Cerebellar nuclear complex (tissue), 1 donor: ENCODE measurements at places on chromosomes 1 and 21.

GRCh38 chr21:37682966-37683365, 233.3 kb downstream of the KCNJ6 start:
- no peak for DNase-seq

DNA sequence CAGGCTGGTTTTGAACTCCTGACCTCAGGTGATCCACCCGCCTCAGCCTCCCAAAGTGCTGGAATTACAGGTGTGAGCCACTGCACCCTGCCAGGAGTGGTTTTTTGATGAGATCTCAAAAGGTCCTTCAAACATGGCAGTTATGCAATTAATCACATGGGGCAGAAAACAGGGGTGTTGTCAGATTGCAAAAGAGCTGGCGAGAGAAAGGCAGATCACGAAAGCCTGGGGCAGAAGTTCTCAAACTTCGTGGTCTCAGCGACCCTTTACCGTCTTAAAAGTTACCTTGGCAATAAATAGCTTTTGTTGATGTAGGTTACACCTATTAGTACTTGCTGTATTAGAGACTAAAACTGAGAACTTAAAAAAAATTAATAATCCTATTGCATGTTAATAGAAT, 16.1 kb downstream of the CNR2 start:
- DNase-seq: no peak

- DNase-seq: no peak
Observed at GRCh38 chr1:29836651-29837646, 600.6 kb downstream of the PTPRU start.

- DNase-seq: no peak
Observed at GRCh38 chr21:33753886-33754285, 111.6 kb downstream of the ITSN1 start.

- no peak for DNase-seq
Observed at GRCh38 chr1:90768826-90769225, 51.7 kb upstream of the BARHL2 start.

- DNase-seq: no peak
Observed at GRCh38 chr1:224592636-224593582, 23.2 kb upstream of the CNIH3 start.

- DNase-seq: no peak
Observed at GRCh38 chr1:84297546-84298244, 3.8 kb upstream of the SAMD13 start.

DNA sequence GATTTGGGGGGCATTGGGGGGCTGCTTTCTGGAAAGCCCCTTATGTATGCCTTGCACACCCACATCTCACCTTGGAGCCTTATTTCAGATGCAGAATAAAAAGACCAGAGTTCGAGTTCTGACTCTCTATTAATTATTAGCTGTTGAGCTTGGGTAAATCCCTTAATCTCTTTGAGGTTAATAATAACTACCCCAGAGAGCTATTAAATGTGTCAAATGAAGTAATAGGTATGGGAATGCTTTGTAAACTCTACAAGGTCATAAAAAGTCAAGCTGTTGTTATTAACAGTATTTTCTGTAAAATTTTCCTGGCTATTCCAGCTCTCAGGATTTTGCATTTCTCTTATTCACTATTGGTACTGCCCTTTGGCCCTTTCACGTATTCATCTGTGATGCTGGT, 122.9 kb downstream of the ROR1 start:
- DNase-seq: no peak

DNA sequence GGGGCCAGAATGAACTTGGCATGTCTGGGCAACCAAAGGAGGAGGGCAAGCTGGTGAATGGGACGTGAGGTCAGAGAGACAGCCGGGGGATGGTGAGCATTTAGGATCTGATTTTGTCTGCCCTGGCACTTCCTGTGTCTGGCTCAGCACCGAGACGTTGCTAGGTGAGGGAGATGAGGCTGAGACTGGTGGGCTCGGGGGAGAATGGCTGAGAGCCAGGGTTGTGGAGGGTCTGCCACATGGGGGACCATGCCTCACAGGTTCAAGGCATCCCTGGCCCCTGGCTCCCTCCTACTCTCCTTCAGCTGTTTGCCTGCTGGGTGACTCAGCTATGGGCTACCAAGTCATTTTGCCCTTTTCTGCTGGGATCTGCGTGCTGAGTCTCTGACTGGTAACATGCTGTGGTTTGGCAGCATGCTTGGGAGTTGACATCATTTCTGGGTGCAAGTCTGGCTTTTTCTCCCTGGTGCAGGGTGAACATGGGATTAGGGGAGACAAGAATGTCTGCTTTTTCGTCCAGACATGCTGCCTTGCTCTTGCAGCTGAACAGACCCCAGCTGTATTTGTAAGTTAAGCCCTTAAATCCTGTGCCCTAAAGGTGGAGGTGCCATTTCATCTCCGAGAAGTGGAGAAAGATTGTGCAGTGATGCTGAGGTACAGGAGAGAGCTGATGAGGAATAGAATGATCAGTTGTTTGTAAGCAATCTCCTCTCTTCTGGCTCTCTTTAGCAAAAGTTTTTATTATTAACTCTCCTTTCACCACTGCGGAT, 17.6 kb downstream of the GALNT2 start:
- no peak for DNase-seq

GRCh38 chr1:202592146-202592545, 118.1 kb downstream of the SYT2 start:
- DNase-seq: no peak

GRCh38 chr1:198176179-198176578, 19.4 kb downstream of the NEK7 start:
- DNase-seq: no peak

DNA sequence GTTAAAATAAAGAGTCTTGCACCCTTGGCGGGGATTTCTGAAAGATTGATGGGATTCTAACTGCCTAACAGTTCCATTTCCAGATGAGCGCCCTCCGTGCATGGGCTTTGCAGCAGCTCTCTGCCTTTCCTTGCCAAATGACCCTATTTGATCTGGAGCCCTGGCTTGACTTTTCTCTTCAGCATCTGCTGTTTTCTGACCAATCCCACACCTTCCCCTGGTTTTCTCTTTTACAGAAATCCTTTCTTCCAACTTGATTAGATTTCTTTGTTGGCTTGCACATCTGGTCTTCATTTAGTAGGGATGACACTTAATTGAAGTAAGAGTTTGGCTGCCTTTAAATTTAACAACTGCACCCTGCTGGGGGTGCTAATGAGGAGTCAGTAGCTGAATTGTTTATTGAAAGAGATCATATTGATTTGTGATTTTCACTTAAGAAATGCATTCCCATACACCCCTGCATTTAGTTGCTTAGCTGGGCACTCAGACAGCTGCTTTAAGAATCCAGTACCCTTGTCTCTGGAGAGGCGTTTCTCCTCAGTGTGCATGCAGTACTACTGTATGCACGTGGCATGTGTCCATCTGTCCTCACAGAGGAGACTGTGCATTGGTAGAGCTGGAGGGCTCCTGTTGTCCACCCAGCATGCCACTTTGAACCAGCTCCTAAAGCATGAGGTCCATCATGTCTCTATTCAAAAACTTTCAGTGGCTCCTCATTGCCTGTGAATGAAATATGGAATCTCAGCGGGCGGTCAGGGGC, 99.7 kb downstream of the NOS1AP start:
- DNase-seq: no peak

GRCh38 chr1:230144010-230144614, 77.1 kb downstream of the GALNT2 start:
- no peak for DNase-seq

GRCh38 chr1:89457046-89457445, 67.6 kb upstream of the LRRC8B start:
- DNase-seq: no peak

DNA sequence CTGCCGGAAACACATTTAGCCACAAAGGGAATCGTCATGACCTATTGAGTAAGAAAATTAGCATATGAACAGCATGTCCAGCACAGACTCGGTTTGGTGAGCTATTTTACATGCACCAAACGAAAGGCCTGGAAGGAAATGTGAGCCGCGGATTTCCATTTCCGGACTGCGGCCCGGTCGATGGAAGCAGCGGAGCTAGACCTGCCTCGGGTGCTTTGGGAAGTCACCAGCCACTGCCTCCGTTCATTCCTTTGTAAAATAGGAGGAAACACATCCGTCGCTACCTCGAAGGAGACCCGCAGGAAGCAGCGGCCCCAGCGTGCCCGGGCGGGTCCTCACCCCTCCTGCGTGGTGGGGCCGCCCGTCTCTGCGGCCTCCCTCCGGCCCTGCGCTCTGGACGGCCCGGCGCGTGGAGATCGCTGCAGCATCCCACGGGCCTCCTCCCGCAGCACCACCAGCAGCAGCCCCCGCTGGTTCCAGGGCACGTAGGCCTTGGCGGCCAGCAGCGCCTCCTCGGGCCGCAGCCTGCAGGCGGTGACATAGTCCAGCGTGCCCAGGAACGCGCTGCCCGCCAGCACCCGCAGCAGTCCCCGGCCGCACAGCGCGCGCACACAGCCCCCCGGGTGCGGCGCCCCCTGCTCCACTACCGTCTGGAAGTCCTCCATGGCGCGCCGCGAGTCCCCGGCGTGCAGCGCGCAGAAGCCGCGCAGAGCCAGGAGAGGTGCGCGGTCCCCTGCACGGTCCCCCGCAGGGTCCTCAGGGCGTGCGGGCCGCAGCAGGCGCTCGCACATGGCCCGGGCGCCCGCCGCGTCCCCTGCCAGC, 12.1 kb downstream of the TTC34 start:
- DNase-seq: no peak

GRCh38 chr1:97820470-97821188, 100.2 kb downstream of the DPYD start:
- DNase-seq: no peak

DNA sequence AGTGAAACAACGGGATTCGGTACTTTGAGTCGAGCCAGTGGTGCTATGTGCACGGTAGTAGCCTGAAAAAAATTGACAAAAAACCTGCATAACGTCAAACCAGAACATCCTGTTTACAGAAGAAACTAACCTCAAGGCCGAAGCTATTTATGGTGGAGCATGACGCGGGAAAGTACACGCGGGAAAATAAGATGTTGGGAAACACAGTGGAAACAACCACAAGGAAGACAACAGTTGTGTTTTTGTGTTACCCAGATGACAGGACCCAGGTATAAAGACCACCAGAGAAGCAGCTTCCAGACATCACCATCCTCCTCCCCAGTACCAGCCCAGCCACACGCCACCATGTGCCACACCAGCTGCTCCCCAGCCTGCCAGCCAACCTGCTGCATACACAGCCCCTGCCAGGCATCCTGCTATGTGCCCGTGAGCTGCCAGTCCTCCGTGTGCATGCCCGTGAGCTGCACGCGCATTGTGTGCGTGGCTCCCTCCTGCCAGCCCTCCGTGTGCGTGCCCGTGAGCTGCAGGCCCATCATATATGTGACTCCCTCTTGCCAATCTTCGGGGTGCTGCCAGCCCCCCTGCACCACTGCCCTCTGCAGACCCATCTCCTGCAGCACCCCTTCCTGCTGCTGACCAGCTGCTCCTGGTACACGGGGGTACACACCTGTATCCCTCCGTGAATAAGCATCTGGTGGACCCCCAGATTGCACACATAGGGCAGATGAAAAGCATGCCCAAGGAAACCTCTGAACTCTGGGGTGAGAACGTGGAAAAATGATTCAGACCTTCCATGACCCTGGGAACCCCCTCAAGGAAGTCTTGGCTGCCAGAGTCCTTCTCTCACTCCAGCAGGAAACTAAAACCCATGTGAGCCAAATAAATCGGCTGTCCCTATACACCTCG, at the start of gene KRTAP12-3:
KRTAP12-3 (plus strand) TSS at position 298 of the 906 bp plus-strand sequence; CDS start at position 346, 48 bp downstream.
- no peak for DNase-seq

- no peak for DNase-seq
Observed at GRCh38 chr1:221604948-221605347, 136.9 kb downstream of the DUSP10 start.

DNA sequence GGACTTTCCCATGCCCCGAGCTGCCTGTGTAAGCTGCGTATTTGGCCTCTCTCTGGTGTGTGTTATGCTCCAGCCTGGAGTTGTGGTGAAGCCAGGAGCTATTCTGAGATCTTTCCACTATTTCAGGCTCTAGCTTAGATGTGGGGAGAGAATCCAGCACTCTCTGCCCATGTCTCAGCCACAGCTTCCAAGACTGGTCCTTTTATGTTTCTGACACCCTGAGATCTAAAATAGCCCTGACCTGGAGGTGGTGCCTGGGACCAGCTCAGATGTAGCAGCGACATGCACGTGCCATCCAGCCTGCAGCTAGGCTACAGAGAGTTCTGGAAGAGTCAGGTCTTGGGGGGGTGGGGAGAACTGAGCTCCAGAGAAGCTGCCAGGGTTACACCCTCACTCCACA, 76.5 kb downstream of the TENT5C start:
- DNase-seq: no peak

DNA sequence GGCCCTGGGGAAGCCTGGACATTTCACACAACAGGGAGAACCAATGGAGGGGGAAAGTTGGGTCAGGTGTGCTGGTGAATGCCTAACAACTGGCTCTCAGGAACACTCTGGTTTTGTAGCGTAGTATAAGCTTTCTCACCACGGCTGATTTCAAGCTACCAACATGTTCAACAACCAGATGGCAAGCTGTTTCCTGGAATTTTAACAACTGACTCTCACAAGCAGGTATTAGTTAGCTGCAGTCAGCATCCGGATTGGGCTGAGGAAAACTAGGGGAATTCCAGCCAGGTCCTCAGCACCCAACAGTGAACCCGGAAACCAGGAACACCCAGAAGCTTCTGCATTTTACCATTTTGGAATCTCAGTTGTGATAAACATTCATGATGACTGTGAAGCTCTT, 162.3 kb upstream of the CAMK1G start:
- no peak for DNase-seq

- no peak for DNase-seq
Observed at GRCh38 chr1:162772571-162773154, 17.8 kb upstream of the HSD17B7 start.

GRCh38 chr1:200684015-200684414, 14.3 kb upstream of the DDX59 start:
- DNase-seq: no peak

- DNase-seq: no peak
Observed at GRCh38 chr1:32885676-32886003, 651 bp upstream of the HPCA start.

GRCh38 chr1:29498126-29499103, 262.1 kb downstream of the PTPRU start:
- no peak for DNase-seq

DNA sequence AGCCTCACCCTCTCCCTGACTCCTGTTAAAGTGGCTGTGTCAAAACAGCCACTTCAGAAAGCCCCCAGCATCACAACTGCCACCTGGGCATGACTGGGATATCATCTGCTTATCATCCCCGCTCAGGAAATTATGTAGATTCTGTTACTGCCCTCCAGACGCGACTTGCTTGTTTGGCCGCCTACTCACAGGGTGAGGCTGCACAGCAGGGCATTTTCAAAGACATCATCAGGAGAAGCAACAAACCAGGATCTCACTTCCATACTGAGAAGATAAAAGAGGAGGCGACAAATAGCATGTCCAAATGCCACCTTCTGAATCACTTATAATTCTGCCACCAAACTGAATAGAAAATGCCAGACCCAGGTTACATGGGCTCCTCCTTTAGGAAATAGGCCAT, 94.8 kb downstream of the MIS18A start:
- no peak for DNase-seq

GRCh38 chr1:205595435-205595834, 36.4 kb downstream of the ELK4 start:
- DNase-seq: no peak

GRCh38 chr1:113353580-113353979, 36.7 kb upstream of the MAGI3 start:
- DNase-seq: no peak
